ENCODE measurements at places on chromosomes 11 and 22.

DNA sequence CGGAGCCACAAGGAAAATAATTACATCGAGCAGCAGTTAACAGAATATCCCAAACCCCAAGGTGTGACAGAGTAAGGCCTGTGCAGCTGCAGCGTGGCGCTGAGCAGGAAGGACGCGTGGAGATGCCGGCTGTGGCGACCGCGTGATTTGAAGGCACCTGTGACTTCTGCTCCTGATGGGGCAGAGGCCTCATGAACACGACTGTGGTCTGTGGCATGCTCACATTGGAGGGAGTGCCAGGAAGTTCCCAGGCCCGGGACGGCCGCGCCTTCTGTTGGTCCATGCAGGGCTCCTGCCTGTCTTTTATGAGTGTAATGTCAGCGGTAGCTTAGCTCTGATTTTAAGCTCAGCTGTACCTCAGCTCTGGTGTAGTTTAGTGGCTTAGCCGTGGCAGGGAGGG lies 50.4 kb downstream of the TPCN2 start:
- no peak for DNase-seq
- H3K36me3 ChIP-seq: no peaks in the 10 kb centered on the region
- H3K4me1 ChIP-seq: peaks cover 22% of the 10 kb centered on the region
- no peak overlapping the region for H3K4me3 ChIP-seq

- H3K27me3 ChIP-seq: no peaks in the 10 kb centered on the region
- H3K4me1 ChIP-seq: peaks cover 9% of the 10 kb centered on the region
- H3K27ac ChIP-seq: no peak overlapping the region
- no peak for DNase-seq
- H3K4me3 ChIP-seq: no peak overlapping the region
Measured at GRCh38 chr22:44683237-44683636, 18.8 kb upstream of the PRR5 start.

- no peaks in the 10 kb centered on the region for H3K36me3 ChIP-seq
- no peak overlapping the region for H3K27ac ChIP-seq
- H3K4me3 ChIP-seq: no peak overlapping the region
- no peaks in the 10 kb centered on the region for H3K27me3 ChIP-seq
- no peaks in the 10 kb centered on the region for H3K4me1 ChIP-seq
Measured at GRCh38 chr11:17811352-17811751, 76.8 kb downstream of the KCNC1 start.

- H3K36me3 ChIP-seq: no peaks in the 10 kb centered on the region
- DNase-seq: no peak
- no peaks in the 10 kb centered on the region for H3K27me3 ChIP-seq
- H3K4me3 ChIP-seq: no peak overlapping the region
Measured at GRCh38 chr11:73227571-73228211, 9.6 kb downstream of the P2RY2 start.

GRCh38 chr22:36153501-36154422 lies 6.8 kb downstream of the APOL3 start:
- DNase-seq: no peak
- H3K4me1 ChIP-seq: no peaks in the 10 kb centered on the region
- H3K27me3 ChIP-seq: no peaks in the 10 kb centered on the region

- H3K27ac ChIP-seq: no peak overlapping the region
- no peaks in the 10 kb centered on the region for H3K36me3 ChIP-seq
- no peaks in the 10 kb centered on the region for H3K4me1 ChIP-seq
- no peak overlapping the region for H3K4me3 ChIP-seq
- no peak for DNase-seq
Measured at GRCh38 chr11:133524488-133524887, 7.8 kb downstream of the OPCML start.

- H3K27ac ChIP-seq: peak overlapping the region; percentile 97
- H3K36me3 ChIP-seq: peaks cover 22% of the 10 kb centered on the region
- DNase-seq: peak; percentile 81
Measured at GRCh38 chr11:62602141-62603071, 741 bp upstream of the MTA2 start.

DNA sequence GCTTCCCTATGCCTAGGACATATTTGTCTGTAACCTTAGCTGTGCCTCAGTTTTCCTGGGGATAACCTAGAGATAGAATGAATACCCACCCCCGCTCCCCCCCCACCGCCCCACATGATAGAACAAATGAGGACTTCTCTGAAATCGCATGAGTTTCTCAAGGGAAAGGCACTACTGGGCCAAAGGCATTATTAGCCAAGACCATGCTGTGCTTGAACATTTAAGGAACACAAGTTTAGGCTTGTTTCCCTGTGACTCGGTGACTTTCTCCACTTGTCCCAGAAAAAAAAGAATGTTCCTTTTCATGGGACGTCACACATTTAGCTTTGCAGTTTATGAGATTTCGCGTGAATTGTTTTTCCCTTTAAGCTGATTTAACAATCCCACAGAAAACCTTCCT lies 51.4 kb upstream of the CRTAM start:
- H3K27me3 ChIP-seq: no peaks in the 10 kb centered on the region
- H3K36me3 ChIP-seq: no peaks in the 10 kb centered on the region
- H3K27ac ChIP-seq: no peak overlapping the region
- no peaks in the 10 kb centered on the region for H3K4me1 ChIP-seq
- no peak overlapping the region for H3K4me3 ChIP-seq
- DNase-seq: no peak

GRCh38 chr11:35265755-35266454 lies 126.9 kb downstream of the CD44 start:
- no peaks in the 10 kb centered on the region for H3K4me1 ChIP-seq
- H3K36me3 ChIP-seq: no peaks in the 10 kb centered on the region
- no peak for DNase-seq
- H3K27ac ChIP-seq: no peak overlapping the region
- no peak overlapping the region for H3K4me3 ChIP-seq

DNA sequence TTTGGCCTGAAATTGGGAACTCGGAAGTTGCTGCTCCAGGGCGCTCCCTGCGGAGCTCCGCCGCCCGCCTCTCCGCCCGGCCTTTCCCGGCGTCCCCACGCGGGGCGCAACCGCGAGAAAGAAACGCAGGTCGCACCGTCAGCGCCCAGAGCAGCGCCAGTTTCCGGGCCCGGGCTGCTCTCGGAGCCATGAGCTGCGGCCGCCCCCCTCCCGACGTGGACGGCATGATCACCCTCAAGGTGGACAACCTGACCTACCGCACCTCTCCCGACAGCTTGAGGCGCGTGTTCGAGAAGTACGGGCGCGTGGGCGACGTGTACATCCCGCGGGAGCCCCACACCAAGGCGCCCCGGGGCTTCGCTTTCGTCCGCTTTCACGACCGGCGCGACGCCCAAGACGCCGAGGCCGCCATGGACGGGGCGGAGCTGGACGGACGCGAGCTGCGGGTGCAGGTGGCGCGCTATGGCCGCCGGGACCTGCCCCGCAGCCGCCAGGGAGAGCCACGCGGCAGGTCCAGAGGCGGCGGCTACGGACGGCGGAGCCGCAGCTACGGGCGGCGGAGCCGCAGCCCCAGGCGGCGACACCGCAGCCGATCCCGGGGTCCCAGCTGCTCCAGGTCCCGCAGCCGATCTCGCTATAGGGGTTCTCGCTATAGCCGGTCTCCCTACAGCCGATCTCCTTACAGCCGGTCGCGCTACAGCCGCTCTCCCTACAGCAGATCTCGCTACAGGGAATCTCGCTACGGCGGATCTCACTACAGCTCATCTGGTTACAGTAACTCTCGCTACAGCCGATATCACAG lies 521 bp downstream of the SRSF8 start:
- no peaks in the 10 kb centered on the region for H3K27me3 ChIP-seq
- H3K4me3 ChIP-seq: peak overlapping the region; percentile 68
- DNase-seq: peak; percentile 89
- no peaks in the 10 kb centered on the region for H3K36me3 ChIP-seq

DNA sequence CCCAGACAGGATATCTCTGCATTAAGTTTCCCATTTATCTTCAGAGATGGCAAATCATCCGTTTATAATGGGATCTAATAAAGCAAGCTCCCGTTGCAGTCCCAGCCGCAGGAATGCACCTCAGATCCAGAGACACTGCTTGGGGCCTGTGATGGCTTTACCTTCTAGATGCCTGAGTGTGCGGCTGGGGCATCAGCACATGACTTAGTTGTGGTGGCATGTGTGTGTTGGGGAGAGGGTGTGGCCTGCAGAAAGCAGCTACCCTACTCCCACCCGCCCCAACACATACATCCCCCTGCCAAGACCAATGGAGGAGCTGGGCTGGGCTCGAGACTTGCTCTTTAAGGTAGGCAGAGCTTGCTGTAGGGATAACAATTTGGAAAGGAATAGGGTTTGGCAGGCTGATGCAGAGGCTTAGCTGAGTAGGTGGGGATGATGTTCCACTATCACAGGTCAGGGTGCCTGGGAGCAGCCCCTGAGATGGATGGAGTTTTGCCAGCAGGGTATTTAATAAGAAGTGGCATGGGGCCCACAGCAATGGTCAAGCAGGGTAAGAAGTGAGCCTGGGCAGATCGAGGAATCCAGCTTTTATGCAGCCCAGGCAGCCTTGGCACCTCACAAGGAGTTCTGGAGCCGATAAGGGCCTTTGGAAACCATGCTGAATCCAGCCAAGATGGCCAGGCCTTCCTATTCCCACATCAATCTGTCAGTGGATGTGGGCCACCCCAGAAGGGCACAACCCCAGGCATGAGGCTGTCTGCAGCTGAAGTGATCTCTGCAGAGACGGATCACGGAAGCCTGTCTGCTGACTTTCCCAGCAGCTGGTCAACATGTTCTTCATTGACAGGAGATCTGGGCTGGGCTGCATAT lies 601.3 kb downstream of the BUD13 start:
- H3K36me3 ChIP-seq: no peaks in the 10 kb centered on the region
- no peak overlapping the region for H3K4me3 ChIP-seq
- no peaks in the 10 kb centered on the region for H3K4me1 ChIP-seq
- no peak for DNase-seq
- no peaks in the 10 kb centered on the region for H3K27me3 ChIP-seq

- peaks cover 8% of the 10 kb centered on the region for H3K4me1 ChIP-seq
- no peaks in the 10 kb centered on the region for H3K27me3 ChIP-seq
- DNase-seq: no peak
- H3K36me3 ChIP-seq: no peaks in the 10 kb centered on the region
- H3K4me3 ChIP-seq: no peak overlapping the region
- H3K27ac ChIP-seq: no peak overlapping the region
Measured at GRCh38 chr11:90512846-90513245, 290.0 kb upstream of the CHORDC1 start.

DNA sequence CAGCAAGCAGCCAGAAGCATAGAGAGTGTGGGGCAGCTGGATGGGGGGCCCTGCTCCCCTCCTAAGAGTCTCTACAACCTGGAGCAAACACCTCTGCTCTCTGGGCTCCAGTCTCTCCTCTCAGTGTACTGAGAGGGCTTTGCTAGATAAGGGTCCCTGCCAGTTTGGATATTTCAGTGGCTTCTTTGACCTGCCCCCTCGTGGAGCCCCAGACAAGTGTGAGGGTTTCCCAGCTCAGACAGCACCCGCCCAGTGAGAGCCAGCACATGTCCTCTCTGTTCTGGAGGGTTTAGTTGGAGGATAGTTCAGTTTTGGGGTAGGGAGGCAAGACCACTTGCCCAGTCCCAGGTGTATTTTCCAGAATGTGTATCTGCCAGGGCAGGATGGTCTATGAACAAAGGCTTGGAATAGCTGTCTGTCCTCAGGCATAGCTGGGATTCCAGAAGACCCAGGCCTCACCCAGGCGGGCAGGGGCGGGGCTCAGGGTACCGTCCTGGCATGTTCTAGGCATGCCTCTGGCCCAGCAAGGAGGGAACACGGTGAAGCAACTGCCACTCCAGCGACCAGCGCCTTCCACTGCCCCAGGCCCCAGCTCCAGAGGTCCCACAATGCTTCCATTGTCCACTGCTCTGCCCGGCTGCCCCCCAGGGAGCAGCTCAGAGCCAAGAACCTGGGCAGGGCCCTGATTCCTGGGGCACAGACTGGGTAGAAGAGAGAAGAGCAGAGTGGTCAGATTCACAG lies 7.5 kb upstream of the MICALL1 start:
- H3K36me3 ChIP-seq: no peaks in the 10 kb centered on the region
- no peak for DNase-seq
- H3K4me1 ChIP-seq: no peaks in the 10 kb centered on the region
- H3K27ac ChIP-seq: peak overlapping the region; percentile 16

GRCh38 chr11:35144136-35144741 lies 5.3 kb downstream of the CD44 start:
- peak; percentile 87 for DNase-seq
- H3K36me3 ChIP-seq: no peaks in the 10 kb centered on the region
- H3K27me3 ChIP-seq: peaks cover 14% of the 10 kb centered on the region
- H3K27ac ChIP-seq: no peak overlapping the region

- H3K4me3 ChIP-seq: no peak overlapping the region
- H3K36me3 ChIP-seq: peaks cover 4% of the 10 kb centered on the region
- DNase-seq: peak; percentile 83
- peaks cover 15% of the 10 kb centered on the region for H3K4me1 ChIP-seq
- no peaks in the 10 kb centered on the region for H3K27me3 ChIP-seq
- H3K27ac ChIP-seq: no peak overlapping the region
Measured at GRCh38 chr11:123111465-123111864, 49.5 kb upstream of the HSPA8 start.

GRCh38 chr22:30182350-30182745 lies 64.2 kb downstream of the LIF start:
- H3K27ac ChIP-seq: no peak overlapping the region
- no peaks in the 10 kb centered on the region for H3K27me3 ChIP-seq
- H3K36me3 ChIP-seq: no peaks in the 10 kb centered on the region
- H3K4me3 ChIP-seq: no peak overlapping the region
- no peak for DNase-seq

GRCh38 chr11:57751676-57752253 lies at the start of gene BTBD18:
BTBD18 (minus strand) TSS chr11:57751819; CDS start chr11:57751188, 631 bp downstream.
- no peak within 1 kb of the TSS for H3K4me3 ChIP-seq
- H3K4me1 ChIP-seq: no peaks in the 10 kb centered on the region
- DNase-seq: peak; percentile 76
- H3K27ac ChIP-seq: no peak within 1 kb of the TSS

DNA sequence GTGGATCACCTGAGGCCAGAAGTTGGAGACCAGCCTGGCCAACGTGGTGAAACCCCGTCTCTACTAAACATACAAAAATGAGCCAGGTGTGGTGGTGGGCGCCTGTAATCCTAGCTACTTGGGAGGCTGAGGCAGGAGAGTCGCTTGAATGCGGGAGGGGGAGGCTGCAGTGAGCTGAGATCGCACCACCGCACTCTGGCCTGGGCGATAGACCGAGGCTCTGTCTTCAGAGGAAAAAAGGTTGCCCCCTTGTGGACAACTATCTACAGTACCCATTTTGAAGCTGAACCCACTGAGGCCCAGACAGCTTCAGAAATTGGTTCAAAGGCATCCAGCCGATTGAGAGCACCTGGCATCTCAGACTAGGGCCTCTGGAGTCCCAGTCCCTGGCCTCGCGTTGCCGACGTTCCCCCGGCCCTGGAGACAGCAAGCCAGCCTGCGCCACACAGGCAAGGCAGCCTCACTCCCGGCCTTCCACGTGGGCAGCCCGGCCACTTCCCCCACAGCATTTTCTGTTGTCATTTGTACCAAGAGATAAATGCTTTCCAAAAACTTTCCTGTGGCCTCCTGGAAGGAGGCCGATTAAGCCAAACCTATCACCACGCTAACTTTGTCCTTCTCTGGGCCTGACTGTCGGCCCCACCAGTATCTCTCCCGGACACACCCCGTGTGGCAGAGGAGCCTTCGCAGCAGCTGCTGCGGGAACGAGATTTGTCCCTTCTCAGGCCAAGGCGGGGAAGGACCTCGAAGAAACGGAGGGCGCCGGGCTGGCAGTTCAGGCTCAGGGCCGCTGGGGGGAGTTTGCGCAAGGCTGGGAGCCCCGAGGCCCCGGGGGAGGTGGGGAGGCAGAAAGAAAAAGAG lies 82.8 kb downstream of the FLI1 start:
- no peak overlapping the region for H3K4me3 ChIP-seq
- no peaks in the 10 kb centered on the region for H3K4me1 ChIP-seq
- H3K27ac ChIP-seq: no peak overlapping the region
- H3K36me3 ChIP-seq: no peaks in the 10 kb centered on the region

All from A673 (cell line).